GM18507 (cell line): ENCODE measurements at places on chromosomes 6 and 20.

DNA sequence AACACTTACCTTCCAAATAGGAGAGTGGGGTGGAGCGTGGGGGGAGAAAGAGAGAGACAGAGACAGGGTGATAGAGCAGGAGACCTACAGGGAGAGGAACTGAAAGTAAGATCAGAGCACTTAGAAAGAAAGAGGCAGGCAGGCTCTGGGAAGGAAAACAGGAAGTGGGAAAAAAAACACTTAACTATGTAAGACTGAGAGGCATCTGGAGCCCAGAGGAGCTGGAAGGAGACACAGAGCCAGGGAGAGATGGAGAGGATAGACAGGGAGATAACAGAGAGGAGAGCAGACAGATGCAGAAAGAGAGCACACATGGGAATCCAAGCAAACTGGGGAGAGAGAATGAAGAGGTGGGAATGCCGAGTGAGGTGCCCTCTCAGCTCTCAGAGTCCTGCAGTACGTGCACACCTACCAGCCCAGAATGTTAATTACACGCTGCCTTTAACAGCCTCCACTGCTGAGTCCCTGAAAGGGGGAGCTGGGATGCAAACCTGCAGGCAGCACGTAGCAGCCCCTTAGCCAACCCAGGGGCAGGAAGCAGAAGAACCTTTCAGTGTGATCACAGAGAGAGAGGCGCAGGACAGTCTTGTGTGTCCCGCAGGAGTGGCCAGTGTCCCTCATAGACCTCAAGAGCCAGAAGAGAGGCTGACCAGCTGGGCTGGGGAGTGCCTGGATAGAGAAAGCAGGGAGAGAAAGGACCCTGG is 132.7 kb upstream of the LRFN2 start:
- DNase-seq: no peak

DNA sequence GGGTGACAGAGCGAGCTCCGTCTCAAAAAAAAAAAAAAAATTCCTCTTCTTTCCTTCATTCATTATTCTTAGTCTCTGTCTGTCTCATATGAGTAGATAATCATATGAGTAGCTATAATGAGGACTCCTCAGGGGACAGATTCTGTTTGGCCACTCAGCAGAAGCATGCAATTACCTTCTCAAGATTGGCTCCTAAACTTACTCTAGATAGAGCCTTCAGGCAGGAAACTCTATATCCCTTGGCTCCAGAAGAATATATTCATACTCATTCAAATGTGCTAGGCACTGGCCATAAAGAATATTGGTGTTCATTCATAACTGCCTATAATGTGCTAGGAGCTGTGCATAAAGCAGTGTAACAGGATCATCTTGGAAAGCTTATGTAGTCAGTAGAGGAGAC is 2.2 kb upstream of the ACAT2 start:
- DNase-seq: no peak

DNA sequence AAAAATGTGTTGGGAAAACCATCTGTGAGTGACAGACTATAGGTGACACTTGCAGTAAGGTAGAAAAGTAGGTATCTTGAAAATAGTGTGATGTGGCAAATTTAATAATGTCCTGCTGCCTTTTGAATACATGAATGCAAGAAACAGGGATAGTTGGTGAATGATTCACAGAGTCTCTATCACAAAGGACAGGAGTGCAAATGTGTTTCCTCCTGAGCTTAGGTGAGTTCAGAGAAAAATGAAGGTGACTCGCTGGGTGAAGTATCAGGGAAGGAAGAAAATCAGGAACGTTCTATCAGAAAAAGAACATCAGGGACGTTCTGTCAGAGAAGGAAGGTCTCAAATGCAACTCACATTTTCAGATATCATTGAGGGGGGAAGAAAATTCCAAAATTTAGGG is 557.8 kb upstream of the SLC35B3 start:
- no peak for DNase-seq

DNA sequence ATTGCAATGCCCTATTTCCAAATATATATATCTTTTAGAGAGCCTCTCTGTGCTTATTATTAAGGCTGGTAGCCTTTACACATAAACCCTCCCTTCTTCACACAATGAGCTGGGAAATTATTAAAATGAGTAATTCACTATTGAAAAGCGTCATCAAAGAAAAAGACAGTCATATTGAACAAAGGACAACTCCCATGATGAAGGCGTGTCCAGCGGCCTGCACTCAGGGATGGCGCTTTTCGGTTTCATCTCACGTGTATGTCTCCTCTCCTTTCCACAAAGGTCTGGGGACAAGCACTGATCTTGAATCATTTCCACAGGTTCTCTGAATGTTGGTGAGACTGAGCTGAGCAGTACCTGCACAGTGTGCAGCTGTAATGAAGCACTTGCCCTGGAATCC is 3.5 kb downstream of the SERPINB9 start:
- DNase-seq: no peak

DNA sequence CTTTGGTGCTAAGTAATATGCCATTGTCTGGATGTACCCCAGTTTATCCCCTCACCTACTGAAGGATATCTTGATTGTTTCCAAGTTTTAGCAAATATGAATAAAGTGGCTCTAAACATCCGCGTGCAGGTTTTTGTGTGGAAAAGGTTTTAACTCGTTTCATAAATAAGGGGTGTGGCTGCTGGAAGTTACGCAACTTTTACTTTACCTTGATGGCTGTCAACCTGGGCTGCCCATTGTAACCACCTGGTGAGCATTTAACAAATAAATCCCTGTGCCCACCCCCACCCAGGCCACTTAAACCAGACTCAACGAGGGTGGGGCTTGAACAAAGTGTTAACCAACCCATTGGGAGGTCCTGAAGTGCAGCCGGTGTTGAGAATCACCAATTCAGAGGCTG is 187.8 kb downstream of the NRN1 start:
- DNase-seq: no peak

DNA sequence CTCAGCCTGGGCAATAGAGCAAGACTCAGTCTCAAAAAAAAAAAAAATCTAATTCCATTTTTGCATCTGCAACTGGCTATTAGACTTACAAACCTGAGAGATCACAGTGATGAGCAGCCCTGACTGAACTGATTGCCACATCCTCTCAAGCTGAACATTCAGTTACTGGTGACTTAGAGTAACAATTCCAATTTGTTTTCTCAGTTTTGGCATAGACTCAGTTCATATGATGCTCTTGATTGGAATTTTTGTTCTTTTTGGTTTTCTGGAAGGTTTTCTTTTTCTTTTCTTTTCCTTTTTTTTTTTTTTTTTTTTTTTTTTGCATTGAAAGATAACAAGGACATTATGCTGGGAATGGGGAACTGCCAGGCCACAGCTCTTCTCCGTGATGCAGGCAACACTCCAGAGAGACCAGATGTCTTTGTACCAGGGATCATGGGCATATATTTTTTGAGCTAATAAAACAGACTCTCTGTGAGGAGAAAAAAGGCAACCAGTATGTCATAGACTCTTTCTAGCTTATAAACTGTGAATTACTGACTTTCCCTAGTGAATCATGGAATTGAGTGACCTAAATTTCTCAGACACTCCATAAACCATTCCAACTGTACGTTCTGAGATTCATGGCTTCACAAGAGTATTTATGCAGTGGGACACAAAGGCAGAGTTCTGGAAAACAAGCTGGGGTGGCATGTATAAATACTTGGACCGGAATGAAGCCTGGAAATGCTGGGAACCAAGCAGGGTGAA is 86.0 kb upstream of the SLC2A12 start:
- no peak for DNase-seq

DNA sequence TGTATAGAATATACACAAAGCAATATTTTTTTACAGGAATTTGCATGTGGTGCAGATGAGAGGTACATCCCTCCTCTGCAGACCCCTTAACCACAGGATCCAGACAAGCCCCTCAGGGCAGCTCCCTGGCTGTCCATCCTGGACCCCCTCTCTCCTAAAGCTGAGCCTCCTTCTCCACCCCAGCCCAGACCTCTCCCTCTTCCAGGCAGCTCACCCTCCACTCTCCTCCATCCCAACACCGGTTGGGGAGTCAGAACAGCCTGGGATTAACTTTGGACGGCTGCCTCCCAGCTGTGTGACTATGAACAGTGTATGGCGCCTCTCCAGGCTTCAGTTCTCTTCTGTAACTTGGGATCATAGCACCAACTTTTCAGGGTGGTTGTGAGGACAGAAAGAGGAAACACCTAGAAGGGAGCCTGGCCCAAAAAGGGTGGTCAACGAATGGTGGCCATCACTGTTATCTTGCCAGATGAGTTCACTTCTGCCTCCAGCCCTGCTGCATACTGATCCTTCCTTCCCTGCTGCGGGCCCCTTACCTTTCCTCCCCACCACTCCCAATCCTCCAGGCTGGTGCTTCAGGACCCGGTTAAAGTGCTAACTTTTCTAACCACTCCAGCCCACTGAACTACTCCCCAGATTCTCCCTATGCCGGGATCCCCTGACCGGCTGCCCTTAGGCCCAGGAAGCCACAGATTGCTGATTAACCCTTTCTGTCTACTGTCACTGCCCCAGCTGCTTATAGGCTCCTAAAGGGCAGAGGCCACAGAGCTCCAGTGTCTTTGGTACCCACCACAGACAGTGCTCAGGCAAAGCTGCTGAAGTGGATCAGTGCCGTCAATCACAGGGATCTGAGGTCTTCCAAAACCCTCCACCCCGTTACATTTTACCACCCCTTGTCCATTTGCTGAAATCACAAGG is 55.9 kb downstream of the GPR6 start:
- no peak for DNase-seq
